Activated CD4-positive, CD25-positive, alpha-beta regulatory T cell treated with anti-CD3 and anti-CD28 coated beads, Interleukin-2, amount 50 U/mL, for 24 hours (primary cell): ENCODE measurements at places on chromosomes 11 and 22.
A peak's percentile ranks its signal among the peaks of the same experiment; 100 is the strongest.

DNA sequence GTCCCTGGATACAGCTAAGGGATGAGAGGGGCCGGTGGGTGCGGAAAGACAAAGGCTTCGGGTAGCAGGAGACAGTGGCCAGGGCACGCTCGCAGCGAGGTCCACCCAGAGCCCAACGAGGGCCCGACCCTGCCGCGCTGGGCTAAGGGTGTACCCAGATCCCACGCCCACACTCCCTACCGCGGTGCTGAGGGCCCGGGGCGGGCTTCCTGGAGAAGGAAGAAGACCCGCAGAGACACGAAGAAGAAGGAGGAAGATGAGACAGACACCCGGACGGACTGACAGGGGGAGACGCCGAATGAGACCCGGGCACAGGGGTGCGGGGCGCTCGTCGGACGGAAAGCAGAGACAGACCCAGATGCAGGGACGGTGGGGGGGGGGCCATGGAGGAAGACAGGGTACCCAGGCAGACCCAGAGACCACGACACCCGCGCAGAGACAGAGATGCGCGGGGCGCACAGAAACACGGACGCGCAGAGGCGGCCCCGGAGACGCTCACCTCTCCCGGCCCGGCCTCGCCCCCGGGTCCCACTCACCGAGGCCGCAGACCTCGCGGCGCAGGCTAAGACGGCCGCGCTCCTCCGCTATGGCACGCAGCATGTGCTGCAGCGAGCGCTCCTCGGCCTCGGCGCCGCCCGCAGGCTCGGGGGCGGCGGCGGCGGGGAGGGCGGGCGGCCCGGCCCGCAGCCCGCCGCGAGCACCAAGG lies 437 bp downstream of the KIAA0930 start:
- ATAC-seq: peak; percentile 65

DNA sequence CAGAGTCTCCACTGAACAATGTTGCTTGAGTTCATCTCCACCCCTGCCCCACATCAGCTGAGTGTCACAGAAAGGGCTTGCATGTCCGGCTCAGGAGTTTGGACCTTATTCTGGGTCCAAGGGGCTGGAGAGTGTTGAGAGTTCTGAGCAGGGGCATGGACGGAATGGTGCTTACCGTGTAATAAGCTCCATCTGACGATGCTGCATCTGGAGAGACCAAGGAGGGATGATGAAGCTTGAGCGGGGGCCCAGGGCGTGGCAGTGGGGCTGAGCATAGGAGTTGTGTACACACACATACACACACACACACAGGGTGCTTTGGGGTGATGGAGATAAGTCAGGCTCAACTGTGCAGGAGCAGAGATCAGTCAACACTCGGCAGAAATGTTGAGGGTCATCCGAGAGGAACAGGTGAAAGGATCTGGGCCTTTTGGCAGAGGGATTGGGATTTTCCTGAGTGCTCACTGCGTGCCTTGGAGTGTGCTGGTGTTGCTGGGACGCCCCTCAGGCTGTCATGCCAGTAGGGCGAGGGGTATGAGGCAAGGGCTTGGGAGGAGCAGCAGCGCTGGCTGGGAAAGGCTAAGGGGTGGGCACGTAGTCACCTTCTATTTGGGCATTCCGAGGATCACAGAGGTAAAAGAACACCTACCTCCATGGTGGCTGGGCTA lies 2.3 kb downstream of the USP35 start:
- ATAC-seq: no peak

- ATAC-seq: no peak
These were observed 203.7 kb downstream of the NELL1 start for GRCh38 chr11:20873054-20873453.

GRCh38 chr22:36185828-36186624 lies 15.6 kb downstream of the APOL4 start:
- ATAC-seq: no peak

- ATAC-seq: peak; percentile 31
These were observed 711 bp downstream of the FDX1 start for GRCh38 chr11:110430267-110431050.

- no peak for ATAC-seq
These were observed 17.8 kb upstream of the CCDC179 start for GRCh38 chr11:22878039-22878438.

GRCh38 chr11:20192151-20192550 lies 31.9 kb upstream of the DBX1 start:
- no peak for ATAC-seq

DNA sequence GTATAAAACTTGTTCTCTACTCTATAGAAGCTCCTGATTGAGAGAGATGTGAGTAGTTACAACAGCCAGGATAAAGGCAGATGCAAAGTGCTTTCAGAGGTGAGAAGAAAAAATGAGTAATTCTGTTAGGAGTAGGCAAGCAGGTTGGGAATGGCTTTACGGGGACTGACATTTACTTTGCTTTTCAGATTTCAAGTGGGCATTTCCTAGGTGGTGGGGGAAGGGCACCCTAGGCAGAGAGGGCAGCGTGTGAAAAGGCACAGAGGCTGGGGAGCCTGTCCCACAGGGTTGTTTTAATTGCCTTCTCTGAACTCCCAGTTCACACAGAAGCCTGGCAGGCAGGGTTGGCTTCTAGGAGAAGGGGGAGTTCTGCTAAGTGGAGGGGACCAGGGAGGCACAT lies 106.5 kb downstream of the NAV2 start:
- ATAC-seq: no peak
